Fibroblast of skin of abdomen (primary cell): ENCODE measurements at places on chromosomes 12 and 14.
A peak's percentile ranks its signal among the peaks of the same experiment; 100 is the strongest.

DNA sequence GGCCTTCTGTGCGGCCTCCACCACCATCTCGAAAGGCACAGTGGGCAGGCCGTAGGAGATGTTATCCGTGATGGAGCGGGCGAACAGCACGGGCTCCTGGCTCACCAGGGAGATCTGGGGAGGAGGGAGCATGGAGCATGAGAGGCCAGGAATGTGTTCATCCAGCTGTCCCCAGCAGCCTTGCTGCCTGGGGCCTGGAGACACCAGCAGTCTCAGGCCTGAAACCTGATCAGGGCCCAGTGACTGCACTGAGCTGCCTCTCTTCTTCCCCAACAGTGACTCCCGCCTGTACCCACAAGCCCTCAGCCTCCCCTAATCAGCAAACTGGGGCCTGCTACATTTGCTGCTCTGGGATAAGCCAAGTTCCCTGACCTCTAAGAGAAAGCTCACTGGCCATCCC lies 30.9 kb downstream of the ABCB9 start:
- DNase-seq = no peak

- peak; percentile 8 for DNase-seq
These were observed 1.7 kb downstream of the ANGEL1 start for GRCh38 chr14:76810953-76811400.

DNA sequence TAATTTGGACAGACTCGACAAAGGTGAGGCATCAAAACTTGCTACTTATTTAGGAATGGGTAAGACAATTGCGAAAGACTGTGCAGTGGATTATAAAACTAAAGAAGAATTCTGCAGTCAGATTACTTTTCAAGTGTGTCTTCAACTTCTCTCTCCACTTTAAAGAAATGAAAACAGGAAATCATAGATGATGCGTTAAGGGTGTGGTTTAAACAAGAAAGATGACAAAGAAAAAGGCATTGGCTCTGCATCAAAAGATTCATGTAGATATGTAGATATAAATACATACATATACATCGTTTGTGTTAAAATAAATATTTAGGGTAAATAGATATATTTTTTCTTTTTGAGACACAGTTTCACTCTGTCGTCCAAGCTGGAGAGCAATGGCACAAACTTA lies 74.6 kb upstream of the PARP11 start:
- DNase-seq = no peak

- DNase-seq = no peak
These were observed 62.2 kb downstream of the SOX5 start for GRCh38 chr12:23887055-23887835.
